ENCODE measurements at places on chromosomes 11 and 22. TPM values are rescaled to one million over a fixed set of nuclear protein-coding genes. Genes with fewer than 3 reads are reported as not detected.

GRCh38 chr11:117673602-117674001 is 123.4 kb downstream of the DSCAML1 start:
- ATAC-seq: no peak

Gene TEX54
- not detected for total RNA-seq

Gene PNPLA3
- total RNA-seq: not detected

DNA sequence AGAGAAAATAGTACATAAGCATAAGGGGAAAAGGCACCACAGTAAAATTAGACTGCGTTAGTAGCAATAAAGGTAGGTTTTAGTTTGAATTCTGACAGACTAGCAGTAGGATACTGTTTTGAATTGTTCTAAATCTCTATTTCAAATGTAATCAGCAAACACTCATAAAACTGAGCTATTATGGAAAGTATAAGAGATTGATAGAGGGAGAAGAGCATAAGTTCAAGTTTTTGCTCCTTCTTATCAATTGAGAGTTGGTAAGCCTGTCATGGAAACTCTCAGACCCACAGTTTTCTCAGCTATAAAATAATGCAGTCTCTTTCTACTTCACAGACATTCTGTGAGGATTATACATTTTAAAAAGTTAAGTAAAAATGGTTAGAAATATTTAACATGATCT is 840.2 kb upstream of the CNTN5 start:
- no peak for ATAC-seq

DNA sequence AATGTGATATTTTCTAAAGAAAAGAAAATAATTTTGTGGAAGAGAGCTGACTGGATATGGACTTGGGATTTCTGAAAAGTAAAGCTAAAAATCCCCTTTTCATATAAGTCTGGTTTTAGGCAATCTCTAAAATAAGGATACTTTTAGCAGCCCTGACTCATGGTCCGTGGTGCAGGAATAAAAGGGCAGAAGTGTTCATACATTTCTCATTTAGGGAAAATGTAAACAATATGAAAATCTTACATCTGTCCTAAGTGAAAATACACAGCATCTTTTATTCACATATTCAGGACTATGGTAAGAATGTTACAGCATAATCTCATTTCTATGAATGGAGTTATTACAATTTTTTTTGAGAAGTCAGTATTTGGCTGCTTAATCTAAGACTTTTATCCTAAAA is 735 bp upstream of the ETS1 start:
- no peak for ATAC-seq

Gene FUT4
- 7.8 TPM for total RNA-seq

GRCh38 chr22:35463231-35463933 is 63.4 kb downstream of the MCM5 start:
- no peak for ATAC-seq

Gene ANO5
- total RNA-seq: 33.2 TPM

Gene IL10RA
- 29.1 TPM for total RNA-seq

DNA sequence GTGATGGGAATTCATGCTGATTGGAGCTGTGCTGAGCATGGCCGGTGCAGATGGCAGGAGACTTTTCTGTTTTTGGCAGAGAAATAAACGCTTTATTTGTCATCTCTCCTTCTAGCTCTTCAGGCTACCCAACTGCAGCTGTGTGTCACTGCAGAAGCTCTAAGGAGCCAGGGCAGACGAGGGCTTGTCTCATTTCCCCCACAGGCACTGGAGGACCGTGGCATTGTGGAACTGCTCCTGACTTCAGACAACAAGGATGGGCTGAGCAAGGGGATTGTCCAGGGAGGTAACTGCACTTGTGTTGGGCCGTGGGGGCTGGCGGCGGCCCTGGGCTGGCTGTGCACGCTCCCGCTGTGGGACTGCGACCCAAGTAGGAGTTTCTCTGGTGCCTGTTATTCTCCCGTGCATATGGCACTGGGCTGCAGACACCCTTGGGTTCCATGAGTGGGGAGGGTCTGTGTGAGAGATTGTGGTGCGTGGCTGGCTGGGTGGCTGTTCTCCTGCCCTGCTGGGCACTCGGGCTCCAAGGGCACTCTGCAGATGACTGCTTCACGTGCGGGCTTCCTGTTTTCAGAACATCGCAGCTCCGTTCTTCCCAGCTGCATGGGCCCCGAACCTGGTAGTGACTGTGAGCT is 27.2 kb downstream of the GLB1L2 start:
- no peak for ATAC-seq

Gene APOL5
- total RNA-seq: not detected

- ATAC-seq: no peak
These were observed 20.2 kb upstream of the CALCB start for GRCh38 chr11:15053191-15053685.
